ENCODE measurements at places on chromosomes 2 and 18.

- no peak for DNase-seq
Observed at GRCh38 chr2:120825370-120826259, 89.9 kb downstream of the GLI2 start.

- no peak for DNase-seq
Observed at GRCh38 chr2:170162271-170162632, 15.7 kb upstream of the MYO3B start.

GRCh38 chr2:33577668-33578067, 21.4 kb downstream of the FAM98A start:
- DNase-seq = no peak

DNA sequence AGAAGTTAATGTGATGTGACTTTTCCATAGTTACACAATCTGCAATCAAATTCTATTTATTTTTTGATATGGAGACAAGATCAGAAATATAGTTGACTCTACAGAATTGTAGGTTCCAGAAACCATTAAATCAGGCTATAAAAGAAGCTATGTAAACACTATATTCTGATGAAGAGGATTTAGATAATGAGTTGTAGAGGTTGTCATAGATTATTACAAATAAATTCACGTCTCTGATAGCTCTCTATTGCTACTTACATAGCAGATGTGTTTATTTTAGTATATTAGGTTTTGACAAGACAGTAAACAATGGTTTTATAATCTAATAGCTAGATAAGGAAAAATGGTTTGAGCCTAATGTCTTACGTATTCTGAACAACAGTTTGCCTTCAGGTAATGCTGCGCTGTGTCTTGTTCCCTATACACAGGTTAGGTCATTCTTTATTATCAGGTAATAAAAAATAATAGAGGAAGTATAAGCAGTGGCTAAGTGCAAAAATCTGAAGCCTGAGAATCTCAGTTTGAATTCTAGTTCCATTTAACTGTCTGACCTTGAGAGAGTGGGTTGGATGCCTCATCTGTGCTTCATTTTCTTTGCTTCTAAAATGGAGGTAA, 93.4 kb downstream of the PPP1R1C start:
- DNase-seq = no peak

DNA sequence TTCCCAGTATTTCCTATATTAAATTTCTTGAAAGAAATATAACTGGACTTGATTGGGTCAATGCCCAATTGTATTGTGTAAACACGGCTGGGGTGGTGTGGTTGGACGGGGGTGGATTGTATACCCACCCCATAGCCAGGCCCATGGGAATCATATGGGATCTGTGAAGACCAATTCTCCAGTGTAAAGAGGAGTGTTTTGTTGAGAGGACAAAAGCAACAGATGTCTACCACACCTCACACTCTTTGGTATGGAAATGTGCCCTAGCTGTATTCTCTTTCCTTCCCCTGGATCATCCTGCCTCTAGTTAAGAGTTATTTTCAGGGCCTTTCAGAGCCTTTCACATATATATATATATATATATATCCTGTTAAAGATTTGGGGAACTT, 57.5 kb upstream of the TGIF1 start:
- no peak for DNase-seq

DNA sequence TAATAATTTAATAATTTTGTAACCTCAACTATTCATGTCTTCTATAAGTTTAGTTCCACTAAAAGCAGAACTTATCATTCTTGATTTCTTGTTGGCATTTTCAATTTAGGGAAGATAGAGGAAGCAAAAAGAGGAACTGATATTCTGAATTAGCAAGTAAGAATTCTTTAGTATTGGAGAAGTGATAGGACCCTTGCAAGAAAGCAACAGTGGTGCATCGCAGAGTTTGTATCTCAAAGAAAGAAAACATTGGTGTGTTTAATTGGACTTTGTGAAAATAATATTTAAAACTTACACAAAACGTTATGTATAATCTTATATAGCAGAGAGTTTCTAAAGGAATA, 36.5 kb upstream of the TNFRSF11A start:
- no peak for DNase-seq

DNA sequence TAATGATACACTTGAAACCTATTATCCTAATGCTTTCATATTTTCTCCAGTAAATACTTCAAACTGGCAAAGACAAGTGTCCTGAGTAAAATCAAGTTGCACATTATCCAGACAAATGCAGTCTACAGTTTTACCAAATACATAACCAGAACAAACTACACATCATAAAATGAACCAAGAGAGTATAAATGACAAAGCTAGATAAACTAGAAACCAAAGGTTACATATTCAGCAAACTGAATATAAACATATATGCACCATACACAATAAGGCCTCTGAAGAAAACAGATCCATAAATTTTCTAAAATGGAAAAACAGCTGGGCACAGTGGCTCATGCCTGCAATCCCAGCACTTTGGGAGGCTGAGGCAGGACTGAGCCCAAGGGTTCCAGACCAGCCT, 47.0 kb downstream of the HYCC2 start:
- DNase-seq = no peak

- DNase-seq = no peak
Observed at GRCh38 chr18:61957801-61958516, 65.2 kb upstream of the RNF152 start.

- peak; percentile 58 for DNase-seq
Observed at GRCh38 chr18:111306-112014, 46.9 kb upstream of the USP14 start.

- no peak for DNase-seq
Observed at GRCh38 chr2:128306931-128307460, 11.7 kb downstream of the HS6ST1 start.

GRCh38 chr2:147910990-147911473, 66.2 kb downstream of the ACVR2A start:
- DNase-seq = peak; percentile 41

GRCh38 chr2:128292599-128293425, 25.9 kb downstream of the HS6ST1 start:
- no peak for DNase-seq

- no peak for DNase-seq
Observed at GRCh38 chr2:86249579-86250391, 50.5 kb downstream of the MRPL35 start.

DNA sequence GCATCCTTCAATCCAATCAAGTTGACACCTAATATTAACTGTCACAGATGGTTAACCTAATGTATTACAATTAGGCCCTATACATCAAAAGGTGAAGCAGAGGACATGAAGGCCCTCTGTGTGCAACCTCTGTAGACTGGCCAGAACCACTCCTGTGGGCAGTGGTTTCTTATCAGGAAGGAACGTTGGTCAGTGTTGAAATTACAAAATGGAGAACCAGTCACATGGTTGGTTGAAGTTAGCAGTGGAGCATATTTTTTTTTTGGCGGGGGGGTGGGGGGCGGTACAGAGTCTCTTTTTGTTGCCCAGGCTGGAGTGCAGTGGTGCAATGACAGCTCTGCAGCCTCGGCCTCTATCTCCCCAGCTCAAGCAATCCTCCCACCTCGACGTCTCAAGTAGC, 19.8 kb downstream of the RNU2-63P start:
- no peak for DNase-seq

DNA sequence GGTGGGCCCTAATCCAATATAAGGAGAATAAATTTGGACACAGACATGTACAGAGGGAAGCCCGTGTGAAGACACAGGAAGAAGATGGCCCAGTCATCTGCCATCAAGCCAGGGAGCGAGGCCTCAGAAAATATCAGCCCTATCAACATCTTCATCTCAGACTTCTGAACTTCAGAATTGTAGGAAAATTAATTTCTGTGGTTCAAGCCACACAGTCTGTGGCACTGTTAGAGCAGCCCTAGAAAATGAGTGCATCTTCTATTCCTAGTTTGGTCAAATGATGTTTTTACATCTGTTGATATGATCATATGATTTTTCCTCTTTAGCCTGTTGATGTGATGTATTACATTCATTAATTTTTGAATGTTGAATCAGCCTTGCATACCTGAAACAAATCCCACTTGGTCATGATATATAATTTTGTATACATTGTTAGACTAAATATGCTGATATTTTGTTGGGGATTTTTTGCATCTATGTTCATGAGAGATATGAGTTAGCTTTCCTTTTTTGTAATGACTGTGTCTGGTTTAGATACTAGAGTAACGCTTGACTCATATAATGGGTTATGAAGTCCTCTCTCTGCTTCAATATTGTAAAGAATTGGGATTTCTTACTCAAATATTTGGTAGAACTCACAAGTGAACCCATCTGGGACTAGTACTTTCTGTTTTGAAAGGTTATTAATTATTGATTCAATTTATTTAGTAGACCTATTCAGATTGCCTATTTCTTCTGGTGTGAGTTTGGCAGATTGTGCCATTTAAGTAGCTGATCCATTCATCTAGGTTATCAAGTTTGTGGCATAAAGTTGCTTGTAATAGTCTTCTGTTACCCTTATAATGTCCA, 451.4 kb downstream of the EIPR1 start:
- no peak for DNase-seq

- no peak for DNase-seq
Observed at GRCh38 chr2:190582736-190583506, 48.4 kb upstream of the NEMP2 start.

GRCh38 chr2:224181534-224182155, 142.6 kb upstream of the SERPINE2 start:
- no peak for DNase-seq

GRCh38 chr2:188256420-188256819, 35.3 kb upstream of the GULP1 start:
- DNase-seq = no peak

DNA sequence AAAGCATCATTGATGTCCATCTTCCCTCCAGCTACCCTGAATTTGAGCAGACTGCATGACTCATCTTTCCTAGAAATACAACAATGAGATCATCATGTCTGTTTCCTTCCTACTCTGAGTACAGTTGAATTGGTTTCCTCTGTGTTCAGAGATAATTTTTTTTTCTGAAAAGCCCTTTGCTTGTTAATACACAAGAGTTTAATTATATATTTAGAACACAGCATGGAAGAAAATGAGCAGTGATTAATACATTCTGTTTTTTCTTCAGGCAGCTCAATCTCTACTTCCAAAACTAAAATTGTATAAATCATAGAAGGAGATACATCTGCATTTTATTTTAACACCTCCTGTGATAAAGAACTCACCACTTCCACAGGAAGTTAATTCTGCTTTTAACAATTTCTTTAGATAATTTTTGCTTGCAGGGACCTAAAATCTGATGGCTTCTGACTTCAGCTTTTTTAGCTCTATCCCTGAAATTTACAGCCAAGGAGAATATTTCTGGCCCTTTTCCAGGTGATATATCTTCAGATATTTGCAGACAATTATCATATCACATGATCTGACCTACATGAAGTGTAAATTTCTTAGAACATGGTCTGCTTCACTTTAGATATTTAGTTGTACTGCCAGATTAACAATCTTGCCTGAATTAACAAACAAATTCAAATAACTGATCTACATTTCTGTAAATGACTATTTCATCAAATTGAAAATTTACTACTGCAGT, 249.0 kb downstream of the TRIB2 start:
- no peak for DNase-seq

DNA sequence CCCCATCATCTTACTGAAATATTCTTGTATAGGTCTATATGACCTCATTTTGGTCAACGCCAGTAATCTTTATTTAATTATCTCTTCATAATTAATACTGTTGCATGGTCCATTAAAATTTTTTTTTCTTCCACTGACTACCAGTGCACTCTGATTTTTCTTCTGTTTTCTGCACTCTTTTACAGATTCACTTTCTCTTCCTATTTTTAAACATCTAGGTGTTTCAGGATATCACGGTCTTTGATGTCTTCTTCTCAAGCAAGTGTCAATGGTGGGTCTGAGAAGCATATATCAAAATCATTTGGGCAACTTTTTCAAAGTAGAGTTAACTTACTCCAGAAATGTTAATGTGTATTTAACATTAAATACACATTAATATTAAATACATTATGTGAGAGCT, 51.4 kb downstream of the CCDC141 start:
- DNase-seq = no peak

DNA sequence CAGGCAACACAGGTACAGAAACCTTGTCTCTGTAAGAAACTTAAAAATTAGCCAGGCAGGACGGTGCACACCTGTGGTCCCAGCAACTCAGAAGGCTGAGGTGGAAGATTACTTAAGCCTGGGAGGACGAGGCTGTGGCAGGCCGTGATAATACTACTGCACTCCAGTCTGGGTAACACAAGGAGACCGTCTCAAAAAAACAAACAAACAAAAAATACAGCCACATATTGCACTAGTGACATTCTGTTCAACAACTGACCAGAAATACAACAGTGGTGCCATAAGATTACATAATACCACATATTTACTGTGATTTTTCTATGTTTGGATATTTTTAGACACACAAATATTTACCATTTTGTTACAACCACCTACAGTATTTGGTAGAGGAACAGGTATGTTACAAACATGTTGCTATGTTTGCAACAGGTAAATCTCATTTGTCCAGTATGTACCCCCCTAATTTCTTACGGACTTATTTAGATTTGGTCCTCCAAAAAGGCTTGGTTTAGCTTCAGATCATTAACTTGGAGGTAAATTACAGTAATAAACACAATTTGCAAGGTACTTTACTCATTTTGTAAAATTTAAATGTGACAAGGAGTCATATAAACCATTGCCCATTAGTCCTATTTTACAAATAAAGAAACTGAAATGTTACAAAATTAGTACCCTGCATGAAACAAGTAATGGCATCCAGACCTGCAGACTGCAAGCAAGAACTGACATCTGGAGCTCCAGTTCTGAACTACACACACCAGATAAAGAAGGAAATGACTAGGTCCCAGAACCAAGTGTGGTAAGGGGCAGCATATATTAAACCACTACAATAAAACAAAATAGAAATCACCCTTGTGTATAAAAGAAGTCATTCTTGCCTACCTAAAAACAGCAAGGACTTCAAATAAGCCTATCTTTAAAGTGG, 36.8 kb downstream of the TRIP12 start:
- no peak for DNase-seq

DNA sequence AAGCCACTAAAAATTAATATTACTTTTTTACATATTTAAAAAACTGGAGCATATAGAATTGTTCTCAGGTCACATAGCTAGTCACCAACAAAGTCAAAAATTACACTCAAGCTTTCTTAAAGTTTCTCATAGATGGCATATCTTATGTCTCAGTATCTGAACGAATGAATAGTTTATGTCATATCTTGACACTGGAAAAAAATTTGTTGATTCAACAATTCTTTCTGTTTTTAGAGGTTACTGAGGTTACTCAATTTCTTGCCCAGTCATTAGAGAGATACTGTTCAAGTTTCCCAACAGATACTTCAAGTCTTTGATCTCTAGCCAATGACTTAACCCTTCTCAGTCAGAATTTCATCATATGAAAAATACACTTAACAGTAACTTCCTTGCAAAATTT, 113.1 kb upstream of the XIRP2 start:
- no peak for DNase-seq

DNA sequence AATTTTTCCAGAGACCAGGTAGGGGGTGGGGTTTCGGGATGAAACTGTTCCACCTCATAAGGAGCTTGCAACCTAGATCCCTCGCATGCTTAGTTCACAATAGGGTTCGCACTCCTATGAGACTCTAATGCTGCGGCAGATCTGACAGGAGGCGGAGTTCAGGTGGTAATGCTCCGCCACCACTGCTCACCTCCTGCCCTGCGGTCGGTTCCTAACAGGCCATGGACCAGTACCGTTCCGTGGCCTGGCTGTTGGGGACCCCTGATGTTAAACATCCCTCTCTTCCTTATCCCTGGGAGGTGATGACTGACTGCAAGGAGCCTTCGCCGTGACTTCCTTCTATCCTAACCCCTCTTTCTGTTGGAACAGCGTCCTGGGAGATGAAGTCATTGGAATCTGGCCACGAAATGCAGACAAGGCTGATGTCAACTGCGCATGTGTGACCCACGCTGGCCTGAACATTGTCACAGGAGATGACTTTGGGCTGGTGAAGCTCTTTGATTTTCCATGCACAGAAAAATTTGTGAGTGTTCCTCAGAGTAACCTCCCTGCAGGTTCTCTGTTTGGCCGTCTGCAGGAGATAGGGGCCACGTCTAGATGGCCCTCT, 82.4 kb downstream of the RTN4 start:
- DNase-seq = no peak
